ENCODE measurements at places on chromosomes 12 and 14.

DNA sequence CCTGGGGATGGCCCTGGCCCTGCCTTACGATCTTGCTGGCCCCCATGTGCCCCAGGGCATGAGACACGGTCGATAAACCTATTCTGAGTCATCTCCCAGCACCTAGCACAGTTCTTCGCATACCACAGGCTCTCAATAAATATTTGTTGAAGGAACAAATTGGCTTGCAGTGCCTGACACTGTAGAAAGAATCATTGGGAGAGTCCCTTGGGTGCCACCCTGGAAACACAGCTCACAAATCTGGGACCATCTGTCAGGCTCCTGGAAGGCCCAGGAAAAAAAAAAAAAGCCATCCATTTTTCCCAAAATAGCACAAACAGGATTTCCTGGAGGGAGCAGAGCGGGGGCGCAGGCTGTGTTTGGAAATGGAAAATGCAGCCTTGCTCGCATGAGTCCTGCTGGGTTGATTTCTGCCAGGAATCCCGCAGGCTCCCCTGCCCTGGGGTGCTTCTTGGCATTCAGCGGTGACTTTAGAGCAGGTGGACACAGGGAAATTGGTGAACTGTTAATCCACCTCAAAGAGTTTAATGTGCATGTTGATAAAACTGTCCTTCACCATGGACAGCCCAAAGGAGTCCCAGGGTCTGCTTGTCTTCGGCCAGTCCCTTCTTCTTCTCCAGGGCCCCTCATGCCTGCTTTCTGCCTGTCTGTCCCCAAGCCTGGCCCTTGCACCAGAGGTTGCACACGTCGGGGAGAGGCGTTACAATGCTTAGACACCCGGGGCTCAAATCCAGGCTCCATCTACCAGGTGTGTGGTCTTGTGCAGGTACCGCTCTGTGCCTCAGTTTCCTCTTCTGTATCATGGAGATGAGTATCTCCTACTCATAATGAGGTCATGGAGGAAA, 106.1 kb upstream of the RFLNA start:
- DNase-seq = no peak

DNA sequence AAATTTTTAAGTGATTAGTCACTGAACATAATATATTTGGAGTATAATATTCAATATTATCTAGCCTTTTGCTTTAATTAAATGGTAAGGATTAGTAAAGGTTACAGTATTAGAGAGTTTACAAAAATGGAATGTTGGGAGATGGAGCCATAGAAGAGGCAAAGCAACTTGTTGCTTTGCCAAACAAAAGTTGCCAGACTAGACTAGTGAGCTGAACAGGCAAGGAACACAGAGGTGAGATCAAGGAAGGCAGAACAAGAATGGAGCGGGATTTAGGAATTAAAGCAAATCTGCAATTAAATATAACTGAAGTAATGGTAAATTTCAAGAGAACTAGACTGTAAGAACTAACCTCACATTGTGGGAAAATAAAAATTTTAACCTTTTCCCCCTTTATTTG, 5.1 kb downstream of the ARF6 start:
- no peak for DNase-seq

- no peak for DNase-seq
These were observed 280.6 kb upstream of the KITLG start for GRCh38 chr12:88860851-88861250.

- DNase-seq = no peak
These were observed 7.8 kb downstream of the JAG2 start for GRCh38 chr14:105160776-105161175.

DNA sequence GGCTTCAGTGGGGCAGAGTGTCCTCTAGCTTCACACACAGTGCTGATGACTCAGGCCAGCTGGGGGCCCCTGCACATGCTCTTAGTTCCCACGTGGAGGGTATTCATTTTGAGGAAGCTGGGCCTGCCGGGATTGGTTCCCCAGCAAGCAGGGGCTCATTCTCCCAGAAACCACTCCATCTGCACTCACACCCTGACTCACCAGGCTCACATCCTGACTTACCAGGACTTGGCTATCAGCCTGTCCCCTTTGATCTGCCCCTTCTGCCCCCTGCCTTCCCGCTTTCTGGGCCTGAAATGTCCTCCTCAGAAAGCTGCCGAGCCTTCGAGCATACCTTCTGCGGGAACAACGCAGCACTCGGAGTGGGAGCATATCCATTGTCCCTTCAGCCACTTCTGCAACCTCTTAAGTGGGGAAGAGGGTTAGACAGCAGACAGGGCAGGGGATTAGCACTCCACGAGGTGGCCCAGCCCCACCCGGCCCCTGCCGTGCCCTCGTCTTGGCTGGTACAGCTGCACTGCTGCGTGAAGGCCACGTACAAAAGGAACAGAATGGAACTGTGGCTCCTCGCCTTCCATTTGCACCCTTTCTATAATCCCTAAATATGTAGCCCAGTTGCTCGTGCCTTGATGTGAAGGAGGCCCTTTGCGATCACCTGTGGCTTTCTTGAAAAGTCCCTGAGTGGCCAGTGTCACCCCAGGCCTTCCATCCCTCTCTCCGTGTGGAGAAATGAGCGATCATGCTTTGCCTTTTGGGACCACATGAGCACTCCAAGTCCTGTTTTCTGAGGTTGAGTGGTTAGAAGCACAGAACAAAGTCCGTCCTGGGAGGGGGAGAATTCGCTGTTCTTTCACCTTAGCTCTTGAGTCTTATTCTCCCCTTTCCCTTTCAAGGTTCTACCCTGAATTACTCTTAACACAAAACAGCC, 26.1 kb downstream of the TPCN1 start:
- DNase-seq = no peak

Measured in activated naive CD4-positive, alpha-beta T cell treated with anti-CD3 and anti-CD28 coated beads, Interleukin-2, amount 10 ng/mL, durations not matched to agents 7 days and 5 days (primary cell).